Stimulated activated CD4-positive, alpha-beta T cell treated with anti-CD3 and anti-CD28 coated beads, Interleukin-12 subunit alpha, Interleukin-12 subunit beta, amount 100 ng/mL, for 4 hours (primary cell): ENCODE measurements at places on chromosomes 3 and 15.

DNA sequence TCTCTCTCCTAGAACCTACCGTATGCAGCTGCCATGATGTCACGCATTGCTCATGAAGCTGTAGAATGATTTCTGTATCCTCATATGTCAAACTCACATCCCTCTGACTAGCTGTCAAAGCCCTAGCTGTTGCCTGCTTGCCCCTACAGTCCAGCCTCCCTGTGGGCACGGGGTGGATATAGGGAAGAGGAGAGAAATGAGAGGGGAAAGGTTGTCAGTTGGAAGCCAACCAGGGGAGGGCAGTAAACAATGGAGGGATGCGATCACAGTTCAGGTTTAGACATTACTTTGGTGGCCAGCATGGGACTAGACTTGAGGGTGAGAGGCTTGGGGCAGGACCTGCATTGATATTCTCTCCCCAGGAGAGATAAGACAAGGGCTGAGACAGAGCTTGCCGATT is 1.7 kb upstream of the HDGFL3 start:
- no peak for DNase-seq

GRCh38 chr15:25392806-25393205 is 46.0 kb downstream of the UBE3A start:
- no peak for DNase-seq

GRCh38 chr3:42347928-42348327 is 62.5 kb downstream of the LYZL4 start:
- DNase-seq = no peak

DNA sequence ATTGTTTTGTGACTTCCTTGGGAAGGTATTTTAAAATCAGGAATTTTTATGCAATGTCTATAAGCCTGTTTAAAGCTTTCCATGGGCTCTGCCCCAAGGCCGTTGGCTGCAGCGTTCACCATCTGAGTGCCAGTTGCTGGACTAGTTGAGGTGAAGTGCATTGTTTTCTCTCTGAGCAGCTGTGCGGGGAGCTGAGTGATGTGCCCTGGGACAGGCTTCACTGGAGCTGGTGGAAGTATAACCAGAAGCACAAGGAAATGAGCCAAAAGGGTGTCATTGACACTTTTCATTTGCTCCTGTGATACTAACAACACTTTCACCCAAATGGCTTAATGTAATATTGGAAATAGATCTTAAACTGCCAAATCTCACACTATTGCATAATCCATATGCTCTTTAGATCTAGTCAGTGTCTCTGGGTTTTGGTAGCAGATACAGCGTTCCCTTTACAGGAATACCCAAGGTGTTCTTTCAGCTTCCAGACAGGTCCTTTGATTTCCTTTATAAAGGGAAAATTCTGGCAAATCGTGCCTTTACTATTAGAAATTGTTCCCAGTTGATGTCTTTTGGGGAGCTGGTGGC is 29.2 kb downstream of the APH1B start:
- no peak for DNase-seq

DNA sequence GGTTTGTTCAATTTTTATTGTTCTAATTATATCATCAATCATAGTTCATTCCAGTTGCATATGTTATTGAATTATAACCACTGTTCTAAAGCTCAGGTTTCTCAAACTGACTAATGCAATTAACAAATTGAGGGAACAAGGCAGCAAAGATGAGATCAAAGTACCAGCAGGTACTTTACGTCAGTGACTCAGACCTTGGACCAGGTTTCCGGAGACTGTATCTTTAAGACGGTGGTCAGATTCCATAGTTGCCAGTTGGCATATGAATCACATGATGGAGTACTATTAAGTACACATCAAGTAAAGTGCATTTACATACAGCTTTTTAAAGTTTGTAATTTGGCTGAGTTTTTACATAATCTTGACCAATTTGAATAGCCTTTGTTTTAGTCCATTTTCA is 583.6 kb upstream of the ROBO2 start:
- DNase-seq = no peak

DNA sequence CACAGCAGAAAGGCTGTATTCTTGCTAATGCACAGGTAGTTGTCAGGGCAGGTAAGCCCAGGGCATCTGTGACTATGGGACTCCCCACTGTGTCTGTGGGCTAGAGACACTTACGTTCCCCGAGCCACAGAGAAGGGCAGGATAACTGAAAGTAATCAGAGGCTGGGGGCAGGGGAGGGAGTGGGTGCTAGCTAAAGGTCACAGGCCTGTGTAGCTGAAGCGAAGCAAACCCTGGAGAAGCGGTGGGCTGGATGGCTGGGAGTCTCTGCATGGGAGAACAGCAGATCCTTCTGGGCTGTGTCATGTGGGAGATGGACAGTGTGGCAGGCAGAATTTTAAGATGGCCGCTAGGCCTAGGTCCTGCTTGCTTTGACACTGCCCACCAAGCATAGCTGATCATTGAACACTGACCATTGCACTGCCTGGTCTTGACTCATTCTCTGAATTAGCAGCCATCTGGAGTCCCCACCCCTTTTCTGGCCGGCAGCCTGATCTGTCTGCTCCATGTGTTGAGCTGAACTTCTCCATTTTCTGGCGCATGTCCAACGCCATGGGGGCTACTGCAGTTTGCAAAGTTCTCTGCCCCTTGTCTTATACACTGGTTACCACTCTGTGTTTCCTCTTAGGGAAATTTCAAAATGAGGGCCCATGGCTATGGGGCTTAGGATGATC is 110.0 kb downstream of the DGKG start:
- DNase-seq = no peak

- no peak for DNase-seq
Observed at GRCh38 chr3:29576181-29576580, 295.3 kb downstream of the RBMS3 start.

DNA sequence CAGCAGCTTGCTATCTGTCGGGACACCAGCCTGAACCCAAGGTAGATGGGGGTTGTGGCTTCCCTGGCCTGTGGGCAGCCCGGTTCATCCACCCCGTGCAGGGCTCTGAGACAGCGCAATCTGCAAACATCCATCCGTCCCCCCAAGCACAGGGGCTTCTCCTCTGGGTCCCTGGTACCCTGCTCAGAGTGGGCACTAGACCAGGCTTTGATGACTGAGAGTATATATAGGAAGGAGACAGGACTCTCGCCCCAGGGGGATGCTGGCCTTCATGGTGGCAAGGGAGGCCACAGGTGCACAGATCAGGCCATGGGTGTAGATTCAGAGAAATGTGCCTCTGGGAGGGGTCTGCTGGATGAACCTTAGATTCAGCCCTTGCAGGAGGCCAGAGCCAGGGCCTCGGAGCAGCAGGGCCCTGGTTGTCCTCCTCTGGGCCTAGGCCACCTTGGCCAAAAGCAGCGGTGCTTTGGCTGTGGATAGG is 40.3 kb downstream of the CFAP100 start:
- DNase-seq = no peak

DNA sequence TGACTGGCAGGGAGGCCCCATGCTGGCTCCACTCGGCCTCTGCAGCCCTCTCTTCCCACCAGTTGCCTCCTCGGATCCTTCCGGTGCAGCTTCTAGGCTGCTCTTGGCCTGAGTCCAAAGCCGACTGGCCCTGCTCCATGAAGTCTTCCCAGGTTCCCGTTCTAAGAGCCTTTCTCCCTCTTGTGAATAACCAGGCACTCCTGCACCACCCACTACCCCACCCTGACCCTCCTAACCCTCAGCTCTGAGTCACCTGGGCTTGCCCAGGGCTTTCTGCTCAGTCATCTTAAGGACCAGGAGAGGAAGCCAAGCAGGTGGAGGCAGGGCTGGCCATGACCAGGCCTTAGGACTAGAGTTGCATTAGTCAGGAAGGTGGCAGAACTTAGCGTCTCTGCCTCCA is 28.1 kb upstream of the CNBP start:
- DNase-seq = no peak

DNA sequence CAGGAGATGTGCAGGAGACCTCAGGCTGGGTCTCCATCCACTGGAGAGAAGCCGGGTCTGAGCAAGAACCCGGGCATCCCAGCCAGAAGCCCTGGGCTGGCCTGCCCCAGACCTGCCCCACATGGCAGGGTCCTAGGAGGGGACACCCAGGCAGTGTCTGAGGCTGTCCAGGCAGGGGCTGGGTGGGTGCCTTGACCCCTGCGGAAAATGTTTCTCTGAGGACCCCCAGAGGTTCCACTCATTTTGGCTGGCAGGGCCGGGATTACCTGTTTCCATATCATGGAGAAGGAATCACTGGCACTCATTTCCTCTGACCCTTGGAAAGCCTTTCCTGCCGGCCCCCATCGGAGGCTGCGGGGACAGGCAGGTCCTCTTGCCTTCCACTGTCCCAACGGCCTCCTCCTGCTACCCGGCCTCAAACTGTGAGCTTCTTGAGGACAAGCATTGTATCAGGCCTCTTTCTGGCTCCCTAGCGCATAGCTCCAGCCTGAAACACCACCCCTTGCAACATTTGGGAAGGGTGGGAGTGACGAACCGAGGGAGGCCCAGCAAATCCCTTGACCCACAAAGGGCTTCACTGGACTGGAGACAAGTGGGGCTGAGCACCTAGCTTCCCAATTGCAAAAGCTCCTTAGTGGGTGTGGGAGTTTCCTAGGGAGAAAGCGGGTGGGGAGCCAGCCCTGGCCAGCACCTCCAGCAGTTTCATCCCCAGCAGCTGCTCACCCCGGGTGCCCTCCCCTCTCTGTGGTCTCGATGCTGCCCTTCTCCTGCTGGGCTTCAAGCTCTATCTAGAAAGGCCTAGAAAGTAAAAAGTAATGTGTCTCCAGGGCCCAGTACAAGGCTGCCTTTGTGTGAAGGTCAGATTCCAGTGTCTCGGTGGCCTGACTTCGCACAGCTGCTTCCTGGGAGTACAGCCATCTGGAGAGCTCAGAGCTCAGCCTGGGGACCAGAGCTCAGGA is 29.7 kb downstream of the ACSBG1 start:
- no peak for DNase-seq

DNA sequence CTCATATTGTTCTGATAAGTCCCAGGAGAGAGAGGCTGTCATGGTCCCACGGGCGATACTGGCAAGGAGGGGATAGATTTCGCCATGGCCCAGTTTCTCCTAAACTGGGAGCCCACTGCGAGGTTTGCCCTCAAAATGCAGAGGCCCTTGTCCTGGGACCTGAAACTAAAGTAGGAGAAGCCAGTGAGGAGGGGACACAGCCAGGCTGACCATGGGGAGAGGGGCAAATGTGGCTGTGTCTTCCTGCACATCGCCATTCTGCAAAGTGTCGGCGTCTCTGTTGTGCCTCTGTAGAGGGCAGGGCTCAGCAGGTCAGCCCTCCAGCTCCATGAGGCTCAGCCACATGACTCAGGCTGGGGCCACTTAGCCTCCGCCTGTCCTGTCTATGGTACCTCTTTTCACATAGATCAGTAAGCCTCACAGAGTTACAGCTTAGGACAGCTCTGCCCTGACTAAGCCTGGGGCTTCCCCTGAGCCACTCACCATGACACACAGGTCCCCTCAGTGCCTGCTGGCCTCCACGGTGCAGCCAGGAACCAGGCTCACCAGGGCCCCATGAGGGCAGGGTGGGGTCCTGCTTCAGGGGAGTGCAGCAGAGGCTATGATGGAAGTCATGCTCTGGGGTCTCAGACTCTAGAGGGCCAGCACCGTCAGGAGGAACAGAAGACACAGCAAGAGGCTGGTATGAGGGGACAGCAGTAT is 28.6 kb upstream of the PLXNA1 start:
- no peak for DNase-seq

GRCh38 chr3:196991581-196992460 is 23.2 kb upstream of the PIGZ start:
- no peak for DNase-seq

GRCh38 chr3:40137591-40138295 is 171.8 kb upstream of the EIF1B start:
- DNase-seq = no peak

DNA sequence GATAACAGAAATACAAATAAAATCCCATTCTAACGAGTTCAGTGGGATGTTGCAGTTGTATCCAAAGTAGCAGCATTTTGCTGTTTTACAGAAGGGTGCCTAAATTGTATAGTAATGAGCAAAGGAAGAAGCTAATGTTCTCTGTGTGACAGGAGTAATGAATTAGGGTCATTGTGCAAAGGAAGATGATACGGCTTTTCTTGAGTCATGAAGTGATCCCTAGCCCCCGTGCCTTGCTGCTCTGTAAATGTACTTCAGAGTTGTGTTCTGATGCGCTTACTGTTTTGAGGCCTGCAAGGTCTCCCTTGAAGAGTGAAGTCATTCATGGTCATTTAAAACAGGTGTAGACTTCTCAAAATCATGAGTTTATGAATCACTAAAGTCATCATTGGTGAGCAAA is 37.9 kb downstream of the ATP1B3 start:
- DNase-seq = no peak
